Inflammatory macrophage (primary cell): ENCODE measurements at places on chromosomes 13 and 19.
A peak's percentile ranks its signal among the peaks of the same experiment; 100 is the strongest.

GRCh38 chr13:95652821-95653220, 8.3 kb upstream of the DZIP1 start:
- DNase-seq, result no peak

DNA sequence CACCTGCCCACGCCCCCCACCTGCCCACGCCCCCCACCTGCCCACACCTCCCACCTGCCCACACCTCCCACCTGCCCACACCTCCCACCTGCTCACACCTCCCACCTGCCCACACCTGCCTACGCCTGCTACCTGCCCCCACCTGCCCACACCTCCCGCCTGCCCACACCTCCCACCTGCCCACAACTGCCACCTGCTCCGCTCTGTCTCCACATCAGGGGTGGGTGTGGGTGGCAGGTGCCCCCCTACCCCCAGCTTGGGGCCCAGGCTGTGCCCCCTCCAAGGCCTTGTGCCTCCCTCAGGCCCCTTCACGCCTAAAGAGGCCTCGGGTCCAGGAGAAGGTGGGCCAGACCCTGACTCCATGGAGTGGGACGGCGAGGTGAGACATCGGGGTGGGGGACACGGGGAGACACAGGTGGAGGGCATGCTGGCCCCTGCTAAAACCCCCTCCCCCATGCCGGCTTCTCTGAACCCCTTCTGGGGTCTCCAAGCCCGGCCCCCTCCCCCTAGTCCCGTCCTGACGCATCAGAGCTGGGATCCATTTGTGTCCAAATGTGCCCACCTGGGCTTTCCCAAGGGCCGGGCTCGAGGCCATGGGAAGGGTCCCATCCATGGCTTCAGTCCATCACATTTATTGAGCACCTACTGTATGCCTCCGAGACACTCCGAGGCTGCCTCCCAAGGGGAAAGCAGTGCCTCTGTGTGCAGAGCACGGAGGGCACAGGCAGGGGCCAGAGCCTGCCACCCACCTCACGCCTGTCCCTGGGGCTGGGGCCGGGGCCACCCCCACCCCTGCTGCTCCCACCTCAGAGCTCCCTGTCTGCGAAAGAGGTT, 4.9 kb downstream of the PLK5 start:
- DNase-seq, result no peak

- DNase-seq, result no peak
Observed at GRCh38 chr19:33722456-33723239, 74.0 kb upstream of the KCTD15 start.

DNA sequence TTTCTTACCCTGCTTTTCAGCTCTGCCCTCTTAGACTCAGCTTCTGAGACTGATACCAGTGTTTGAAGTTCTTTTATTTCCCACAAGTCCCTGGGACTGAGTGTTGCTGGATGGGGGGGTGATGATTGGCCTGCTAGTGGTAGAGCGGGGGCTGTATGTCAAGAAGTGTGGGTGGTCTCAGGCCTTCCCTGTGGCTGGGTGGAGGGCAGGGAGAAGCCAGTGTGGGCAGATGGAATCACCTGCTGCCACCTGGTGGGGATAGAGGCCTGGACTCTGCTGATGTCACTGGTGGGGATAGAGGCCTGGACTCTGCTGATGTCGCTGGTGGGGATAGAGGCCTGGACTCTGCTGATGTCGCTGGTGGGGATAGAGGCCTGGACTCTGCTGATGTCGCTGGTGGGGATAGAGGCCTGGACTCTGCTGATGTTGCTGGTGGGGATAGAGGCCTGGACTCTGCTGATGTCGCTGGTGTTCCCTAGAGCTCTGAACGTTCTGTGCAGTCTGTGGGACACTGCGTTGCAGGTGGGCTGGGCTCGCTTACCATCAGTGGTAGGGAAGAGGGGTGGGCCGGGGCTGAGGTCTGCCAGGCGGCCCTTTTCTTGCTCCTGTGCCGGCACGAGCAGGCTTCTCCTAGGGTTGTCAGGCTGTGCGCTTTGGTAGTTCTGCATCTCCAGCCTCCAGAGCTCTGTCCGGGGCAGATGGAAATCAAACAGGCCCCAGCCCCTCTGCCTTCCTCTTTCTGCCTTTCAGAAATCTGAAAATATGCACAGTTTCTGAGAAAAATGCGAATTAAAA, 101.3 kb downstream of the ARHGEF7 start:
- peak; percentile 23 for DNase-seq

DNA sequence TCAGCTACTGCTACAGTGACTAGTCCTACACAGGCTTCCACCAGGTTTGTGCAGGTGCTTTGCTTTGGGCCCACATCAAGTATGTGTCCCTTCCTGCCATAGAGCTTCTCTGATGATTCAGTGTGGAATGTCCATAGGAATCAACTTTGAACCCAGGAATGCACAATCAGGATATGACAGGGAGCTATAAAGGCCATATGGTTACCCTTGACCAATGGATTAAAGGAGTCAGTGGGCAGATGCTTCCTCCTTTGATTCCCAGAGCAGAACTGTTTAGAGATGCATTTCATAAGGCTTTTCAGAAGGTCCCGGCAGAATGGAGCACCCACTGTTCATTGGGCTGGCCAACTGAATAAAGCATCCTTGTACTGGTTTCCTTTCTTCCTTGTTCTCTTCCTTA, 145.2 kb upstream of the WASF3 start:
- DNase-seq, result no peak

- peak; percentile 35 for DNase-seq
Observed at GRCh38 chr19:3146677-3147100, 10.9 kb downstream of the GNA15 start.

DNA sequence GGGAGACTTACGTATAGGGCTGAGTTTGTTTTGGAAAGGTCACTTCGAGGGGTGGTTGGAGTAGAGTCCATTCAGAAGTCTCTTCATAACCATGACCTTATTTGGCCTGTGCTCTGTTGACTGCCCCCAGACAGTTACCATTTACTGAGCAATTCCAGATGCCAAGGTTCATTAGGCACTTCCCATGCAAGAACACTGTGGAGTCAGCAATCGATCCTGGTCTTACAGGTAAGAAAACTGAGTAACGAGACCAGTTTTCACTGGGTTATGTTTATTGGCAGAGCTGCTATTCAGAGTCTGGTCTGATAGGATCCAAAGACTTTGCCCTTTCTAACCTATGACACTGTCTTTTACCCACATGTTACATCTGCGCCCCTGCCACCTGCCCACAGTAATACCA, 134.7 kb downstream of the MTUS2 start:
- DNase-seq, result no peak

GRCh38 chr13:100532090-100532766, 56.4 kb downstream of the GGACT start:
- DNase-seq, result no peak

GRCh38 chr19:32798201-32798600, 71.4 kb downstream of the SLC7A9 start:
- no peak for DNase-seq

GRCh38 chr19:34481861-34482379, 362 bp downstream of the WTIP start:
- no peak for DNase-seq

DNA sequence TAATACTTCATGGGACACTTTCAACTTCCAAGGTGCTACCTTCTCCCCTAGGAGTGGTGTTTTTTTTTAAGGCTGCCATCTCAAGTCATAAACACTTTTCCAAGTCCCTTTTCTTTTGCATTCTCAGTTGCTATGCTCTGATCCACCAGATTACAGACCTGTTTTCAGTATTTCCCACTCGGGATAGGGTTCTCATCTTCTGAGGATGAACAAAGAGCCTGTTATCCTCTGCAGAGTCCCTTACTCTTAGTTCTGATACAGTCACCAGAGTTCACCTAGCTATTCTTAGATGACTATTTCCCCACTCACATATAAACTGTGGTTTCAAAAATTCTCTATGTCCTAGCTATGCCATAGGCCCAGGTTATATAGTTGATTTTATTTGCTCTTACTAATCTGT, 15.9 kb downstream of the ZDHHC20 start:
- no peak for DNase-seq

DNA sequence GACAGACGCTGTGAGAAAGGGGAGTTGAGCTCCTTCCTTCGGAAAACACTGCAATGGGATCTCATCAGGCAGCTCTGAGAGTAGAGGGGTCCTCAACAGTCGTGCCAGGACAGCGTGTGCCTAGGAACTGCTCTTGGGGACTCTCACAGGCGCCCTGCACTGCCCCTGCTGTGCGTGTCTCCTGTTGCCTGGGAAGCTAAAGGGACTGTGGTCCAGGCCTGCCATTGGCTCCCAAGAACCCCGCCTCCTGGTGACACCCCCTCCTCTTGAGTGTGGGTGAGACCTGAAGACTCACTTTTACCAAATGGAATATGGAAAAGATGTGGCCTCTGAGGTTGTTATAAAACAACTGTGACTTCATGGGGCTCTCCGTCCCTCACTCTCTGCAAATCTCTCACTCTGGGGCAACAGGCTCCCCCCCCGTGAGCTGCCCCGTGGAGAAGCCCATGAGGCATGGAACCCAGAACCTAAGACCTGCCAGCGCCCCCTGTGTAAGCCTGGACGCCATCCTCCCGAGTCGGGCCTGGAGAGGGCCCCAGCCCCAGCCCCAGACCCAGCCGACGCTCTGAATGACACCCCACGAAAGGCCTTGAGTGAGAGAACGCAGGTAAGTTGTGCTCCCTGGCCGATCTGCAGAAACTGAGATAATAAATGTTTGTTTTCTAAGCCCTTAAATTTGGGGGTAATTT, 302.7 kb downstream of the FGF9 start:
- no peak for DNase-seq

- peak; percentile 73 for DNase-seq
Observed at GRCh38 chr19:10543420-10544241, at the start of gene ATG4D. Gene ATG4D (plus strand): TSS chr19:10543904. CDS start chr19:10544091, 187 bp downstream.

GRCh38 chr13:30826911-30827577, 79.0 kb upstream of the MEDAG start:
- no peak for DNase-seq

GRCh38 chr19:13104360-13104847, 1.7 kb upstream of the LYL1 start:
- DNase-seq, result peak; percentile 61

DNA sequence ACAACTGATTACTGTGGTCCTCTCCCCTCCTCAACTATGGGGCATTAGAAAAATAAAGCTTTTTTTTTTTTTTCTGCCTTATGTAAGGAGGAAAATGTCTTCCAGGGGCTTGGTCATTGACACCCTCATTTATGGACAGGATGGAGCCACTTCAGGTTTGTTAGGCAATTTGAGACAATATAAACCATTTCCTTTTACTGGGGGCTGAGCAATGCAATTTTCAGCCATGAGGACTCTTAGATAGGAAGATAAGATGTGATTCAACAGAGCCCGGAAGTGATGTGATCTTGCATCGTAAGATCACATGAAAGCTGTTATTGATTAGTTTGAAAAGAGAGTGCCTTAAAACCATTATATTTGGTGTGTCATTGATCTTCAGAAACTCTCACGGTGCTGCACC, 210.8 kb downstream of the OXGR1 start:
- no peak for DNase-seq

GRCh38 chr13:32905063-32905863, 111.0 kb upstream of the KL start:
- no peak for DNase-seq
